GM10248 (cell line): ENCODE measurements at places on chromosomes 5 and 9.
A peak's percentile ranks its signal among the peaks of the same experiment; 100 is the strongest.

- peak; percentile 36 for DNase-seq
Measured at GRCh38 chr5:76082772-76083554, at the start of gene SV2C. TSS of gene SV2C (plus strand) at chr5:76083383. CDS start at chr5:76131751, 48,368 bp downstream.

DNA sequence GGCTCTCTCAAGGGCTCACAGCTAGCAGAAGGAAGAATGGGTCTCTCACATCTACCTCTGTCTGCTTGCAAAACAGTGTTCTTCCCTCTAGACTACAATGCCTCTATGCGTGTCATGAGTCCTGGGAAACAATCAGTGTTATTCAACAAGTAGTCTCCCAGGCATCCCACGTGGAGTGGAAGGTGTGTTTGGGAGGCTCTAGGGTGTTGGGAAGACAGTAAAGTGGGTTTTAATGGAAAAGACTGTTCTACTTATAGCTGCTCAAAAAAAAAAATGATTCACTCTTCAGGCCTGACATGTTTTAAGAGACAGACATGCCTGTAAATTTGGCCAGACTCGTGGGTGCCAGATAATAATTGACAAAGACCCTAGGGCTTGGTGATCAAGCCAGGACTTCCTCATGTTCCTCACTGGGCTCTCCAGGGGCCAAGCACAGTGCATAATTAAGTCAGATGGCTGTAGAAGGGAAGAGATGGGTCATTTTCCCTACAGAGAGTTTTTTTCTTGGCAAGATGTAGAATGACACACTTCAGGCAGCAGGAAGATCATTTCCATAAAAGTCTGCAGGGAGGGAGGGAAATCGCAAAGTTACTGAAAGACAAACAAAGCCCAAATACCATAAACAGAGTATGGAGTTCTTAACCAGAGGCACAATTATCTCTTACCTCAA lies 246.4 kb downstream of the ACTL7B start:
- no peak for DNase-seq

DNA sequence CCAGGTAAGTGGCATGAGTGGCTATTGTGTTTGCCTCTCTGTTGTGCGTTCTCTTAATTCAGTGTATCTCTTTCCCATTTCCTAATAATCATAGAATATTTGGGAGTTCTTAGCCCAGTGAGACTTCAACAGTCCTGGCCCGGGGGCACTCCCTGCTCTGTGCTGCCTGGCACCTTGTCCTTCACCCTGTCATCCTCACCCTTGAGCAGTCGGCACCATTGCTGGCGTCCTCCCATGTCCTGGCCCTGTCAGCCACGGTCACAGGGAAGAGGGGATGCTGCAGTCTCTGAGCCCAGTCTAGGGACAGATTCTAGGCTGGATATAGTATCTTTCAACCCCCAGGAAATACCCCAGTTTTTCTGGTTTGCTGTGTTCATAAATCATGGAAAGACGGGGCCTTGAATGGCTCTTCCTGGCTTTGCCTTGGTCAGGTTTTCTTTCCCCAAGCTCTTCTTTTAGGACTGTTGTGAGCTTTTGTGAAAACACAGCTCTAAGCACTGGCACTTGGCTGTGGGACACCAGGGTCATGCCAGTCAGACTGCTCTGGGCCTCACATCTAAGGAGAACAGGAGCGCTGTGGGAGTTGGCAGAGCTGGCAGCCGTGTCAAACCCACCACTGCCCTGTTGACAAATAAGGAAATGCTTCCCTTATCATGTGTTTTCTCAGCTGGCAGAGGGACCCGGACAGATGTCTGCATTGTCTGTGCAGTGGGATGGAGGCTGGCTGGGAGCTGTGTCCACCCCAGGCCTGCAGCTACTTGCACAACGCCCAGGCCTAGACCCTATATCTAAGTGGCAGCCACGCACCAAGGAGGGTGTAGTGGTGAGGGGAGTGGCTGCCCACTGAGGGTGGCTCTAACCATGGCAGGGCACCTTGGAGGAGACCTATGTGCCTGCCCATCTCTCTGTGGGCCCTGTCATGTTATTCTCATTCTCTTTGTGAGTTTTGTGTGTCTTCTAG lies 378.6 kb downstream of the ICE1 start:
- DNase-seq: no peak

- no peak for DNase-seq
Measured at GRCh38 chr5:68430279-68430678, 214.7 kb downstream of the PIK3R1 start.

DNA sequence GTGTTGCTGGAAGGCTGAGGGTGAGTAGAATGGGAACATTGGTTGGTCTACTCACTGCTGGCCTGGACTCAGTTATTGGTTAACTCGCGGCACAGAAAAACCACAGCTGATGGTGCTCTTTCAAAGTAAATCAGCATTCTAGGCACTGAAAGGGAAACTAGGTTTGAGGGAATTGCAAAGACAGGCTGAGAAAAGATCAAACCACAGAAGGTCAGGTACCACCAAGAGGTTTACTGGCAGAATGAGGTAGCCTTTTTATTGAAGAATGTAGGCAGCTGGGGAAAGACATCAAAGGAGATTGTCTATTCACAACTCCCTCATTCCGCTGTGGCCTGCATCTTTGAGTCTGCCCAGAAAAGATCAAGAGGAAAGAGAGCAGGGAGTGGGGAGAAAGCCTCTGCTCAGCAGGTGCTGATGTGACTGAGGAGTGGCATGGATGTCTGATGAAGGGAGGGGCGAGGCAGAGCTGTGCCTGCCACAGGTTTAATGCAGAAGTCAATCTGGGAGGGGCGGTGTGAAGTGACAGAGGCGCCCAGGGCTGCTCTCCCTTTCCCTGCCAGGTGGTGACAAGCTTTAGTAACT lies 255.5 kb downstream of the MAN2A1 start:
- no peak for DNase-seq
